Ureter (tissue), 1 donor: ENCODE measurements at places on chromosomes 2 and 18.
A peak's percentile ranks its signal among the peaks of the same experiment; 100 is the strongest.

DNA sequence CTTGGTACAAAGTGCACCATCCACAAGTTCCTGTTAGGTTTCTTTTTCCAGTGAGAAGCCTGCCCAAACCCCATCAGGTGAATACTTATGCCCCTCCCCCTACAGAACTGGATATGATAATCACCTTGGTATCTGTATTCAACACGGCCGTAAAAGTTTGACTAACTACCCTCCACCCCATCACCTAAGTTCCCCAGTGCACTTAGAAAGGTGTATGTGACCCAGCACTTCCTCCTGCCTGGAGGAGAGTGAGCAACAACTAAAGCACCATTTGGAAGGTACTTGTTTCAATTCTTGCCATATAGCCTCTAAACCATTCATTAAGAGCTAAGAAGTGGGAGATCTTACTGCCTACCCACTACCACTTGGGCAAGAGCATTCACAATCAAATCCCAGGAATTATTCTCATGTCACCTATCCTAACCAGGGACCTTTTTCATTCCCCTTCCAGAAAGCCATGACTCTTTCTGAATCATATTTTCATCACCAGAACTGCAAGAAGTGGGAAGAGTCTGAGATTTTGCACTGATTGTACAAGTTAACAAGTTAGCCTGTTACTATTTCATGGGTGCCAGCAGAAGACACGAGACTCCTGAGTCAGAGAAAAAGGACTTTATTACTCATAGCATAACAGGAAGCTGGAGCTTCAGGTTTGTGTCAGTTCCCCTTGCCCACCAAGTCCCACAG lies 53.5 kb upstream of the NDUFV2 start:
- no peak for DNase-seq

GRCh38 chr2:36554531-36554930 lies 43.4 kb downstream of the FEZ2 start:
- DNase-seq, result no peak

DNA sequence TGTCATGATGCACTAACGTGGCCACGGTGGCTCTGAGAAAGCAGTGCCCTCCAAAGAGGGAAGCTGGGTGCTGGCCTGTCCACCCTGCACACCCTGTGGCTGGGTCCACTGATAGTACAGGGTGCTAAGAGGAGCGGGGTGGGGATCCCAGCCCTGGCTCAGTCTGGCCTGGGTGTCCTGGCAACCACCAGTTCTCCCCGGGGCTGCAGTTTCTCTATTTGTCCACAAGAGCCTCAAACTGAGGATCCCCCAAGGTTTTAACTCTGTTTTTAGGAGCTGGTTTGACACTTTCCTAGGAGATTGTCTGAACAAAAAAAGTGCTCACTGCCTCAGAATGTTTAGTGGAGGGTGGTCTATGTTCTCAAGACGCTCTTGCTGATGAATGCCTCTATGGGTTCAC lies 29.0 kb downstream of the EDAR start:
- DNase-seq, result no peak

- no peak for DNase-seq
Observed at GRCh38 chr2:219215871-219216534, 2.8 kb downstream of the ABCB6 start.

GRCh38 chr18:48142994-48143393 lies 212.5 kb upstream of the SMAD2 start:
- DNase-seq, result no peak

GRCh38 chr2:62287899-62288880 lies 92.3 kb downstream of the B3GNT2 start:
- peak; percentile 73 for DNase-seq

DNA sequence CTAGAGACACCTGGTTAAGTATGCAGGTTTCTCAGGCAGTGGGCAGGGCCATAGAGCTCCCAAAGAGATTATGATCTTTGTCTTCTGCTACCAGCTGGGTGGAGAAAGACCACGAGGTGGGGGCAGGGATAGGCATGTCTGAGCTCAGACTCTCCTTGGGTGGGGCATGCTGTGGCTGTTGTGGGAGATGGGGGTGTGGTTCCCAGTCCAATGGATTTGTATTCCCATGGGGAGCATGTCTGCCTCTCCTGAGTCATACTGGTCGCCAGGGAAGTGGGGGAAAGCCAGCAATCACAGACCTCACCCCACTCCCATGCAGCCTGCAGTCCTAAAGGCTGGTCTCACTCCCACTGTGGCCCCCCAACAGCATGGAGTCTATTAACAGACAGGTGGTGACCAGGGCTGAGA lies 31.4 kb upstream of the RHOB start:
- peak; percentile 42 for DNase-seq

DNA sequence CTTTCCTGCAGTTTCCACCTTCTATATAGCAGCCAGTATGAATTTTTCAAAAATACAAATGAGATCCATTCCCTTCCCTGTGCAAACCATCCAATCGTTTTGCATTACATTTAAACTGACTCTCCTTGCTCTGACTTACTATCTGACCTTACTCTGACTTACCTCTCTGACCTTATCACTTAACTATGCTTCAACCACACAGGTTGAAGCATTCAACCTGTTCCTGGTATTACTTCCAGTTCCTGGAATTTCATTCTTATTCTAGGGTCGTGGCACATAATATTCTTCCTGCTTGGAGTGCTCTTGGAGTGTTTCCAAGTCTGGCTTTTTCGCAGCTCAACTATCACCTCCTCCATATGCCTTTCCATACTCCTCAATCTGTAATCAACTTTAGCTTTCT lies 850.6 kb upstream of the CHAC2 start:
- DNase-seq, result no peak

DNA sequence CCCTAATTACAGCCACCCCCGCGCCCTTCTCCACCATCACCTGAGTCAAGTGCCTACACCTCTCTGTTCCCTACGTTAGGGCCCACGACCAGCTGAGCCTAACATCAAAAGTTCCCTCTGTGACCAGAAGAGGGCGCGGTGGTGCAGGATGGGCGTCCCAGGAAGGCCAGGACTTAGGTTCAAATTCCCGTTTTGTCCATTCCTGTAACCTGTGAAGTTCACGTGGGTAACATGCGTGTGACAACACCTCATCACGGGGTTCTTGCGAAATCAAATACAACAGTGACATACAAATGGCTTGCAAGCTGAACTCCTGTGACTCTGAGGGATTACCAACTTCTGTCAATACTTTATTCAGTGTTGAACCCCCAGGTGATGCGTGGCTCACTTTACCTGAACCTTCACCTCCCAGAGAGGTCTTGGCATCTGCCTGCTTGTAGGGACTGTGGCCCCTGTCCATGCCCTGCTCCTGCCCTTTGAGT lies 207.9 kb downstream of the ARL4C start:
- peak; percentile 84 for DNase-seq

- no peak for DNase-seq
Observed at GRCh38 chr2:55418072-55418471, 1.6 kb downstream of the CCDC88A start.

GRCh38 chr2:38835990-38836389 lies 39.7 kb downstream of the DHX57 start:
- DNase-seq, result no peak

- no peak for DNase-seq
Observed at GRCh38 chr2:239358062-239358754, 42.6 kb downstream of the HDAC4 start.

DNA sequence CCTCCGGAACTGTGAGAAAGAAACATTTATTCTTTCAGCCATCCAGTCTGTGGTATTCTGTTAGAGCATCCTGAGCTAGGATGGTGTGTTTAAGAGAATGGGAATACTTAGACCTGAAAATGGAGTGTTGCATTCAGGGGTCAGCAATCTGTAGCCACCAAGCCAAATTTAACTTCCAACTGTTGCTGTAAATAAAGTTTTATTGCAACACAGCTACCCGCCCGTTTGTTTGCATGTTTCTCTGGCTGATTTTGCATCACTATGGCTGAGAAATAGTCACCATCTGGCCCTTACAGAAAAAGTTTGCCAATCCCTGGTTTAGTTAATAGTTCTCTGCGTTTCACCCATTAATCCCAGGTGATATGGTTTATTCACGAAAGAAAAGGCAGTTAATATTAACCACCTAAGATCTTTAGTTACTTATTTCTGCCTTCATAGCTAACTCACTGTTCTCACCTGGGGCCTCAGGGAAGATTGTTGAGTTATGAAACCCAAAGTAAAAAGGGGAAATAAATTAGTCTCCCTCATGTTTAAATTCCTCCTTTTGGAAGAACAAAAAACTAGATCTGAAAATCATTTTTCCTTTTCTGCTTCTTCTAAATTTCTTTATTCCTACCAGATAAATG lies 9.5 kb upstream of the CYS1 start:
- no peak for DNase-seq

- DNase-seq, result no peak
Observed at GRCh38 chr18:13416848-13417247, 198.3 kb downstream of the LDLRAD4 start.
